ENCODE measurements at places on chromosomes 5 and 9.

DNA sequence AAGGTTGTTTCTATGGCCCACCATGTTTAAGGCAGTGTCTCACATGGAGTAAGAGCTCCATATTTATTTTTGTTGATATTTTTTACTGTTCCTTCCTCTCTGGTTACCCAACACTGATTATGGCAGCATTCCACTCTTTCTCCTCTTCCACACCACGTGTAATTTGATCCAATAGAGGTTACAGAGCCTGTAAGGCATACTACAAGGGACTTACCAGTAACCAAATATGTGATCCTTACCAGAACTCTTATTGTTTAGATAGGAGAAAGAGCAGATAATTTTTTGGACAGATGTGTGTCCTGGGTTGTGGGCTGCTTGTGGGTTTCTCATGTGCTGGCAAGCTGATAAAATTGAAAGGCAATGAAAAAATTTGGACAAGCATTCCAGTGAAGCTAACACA lies 261.3 kb downstream of the TMEM167A start:
- no peak for DNase-seq

DNA sequence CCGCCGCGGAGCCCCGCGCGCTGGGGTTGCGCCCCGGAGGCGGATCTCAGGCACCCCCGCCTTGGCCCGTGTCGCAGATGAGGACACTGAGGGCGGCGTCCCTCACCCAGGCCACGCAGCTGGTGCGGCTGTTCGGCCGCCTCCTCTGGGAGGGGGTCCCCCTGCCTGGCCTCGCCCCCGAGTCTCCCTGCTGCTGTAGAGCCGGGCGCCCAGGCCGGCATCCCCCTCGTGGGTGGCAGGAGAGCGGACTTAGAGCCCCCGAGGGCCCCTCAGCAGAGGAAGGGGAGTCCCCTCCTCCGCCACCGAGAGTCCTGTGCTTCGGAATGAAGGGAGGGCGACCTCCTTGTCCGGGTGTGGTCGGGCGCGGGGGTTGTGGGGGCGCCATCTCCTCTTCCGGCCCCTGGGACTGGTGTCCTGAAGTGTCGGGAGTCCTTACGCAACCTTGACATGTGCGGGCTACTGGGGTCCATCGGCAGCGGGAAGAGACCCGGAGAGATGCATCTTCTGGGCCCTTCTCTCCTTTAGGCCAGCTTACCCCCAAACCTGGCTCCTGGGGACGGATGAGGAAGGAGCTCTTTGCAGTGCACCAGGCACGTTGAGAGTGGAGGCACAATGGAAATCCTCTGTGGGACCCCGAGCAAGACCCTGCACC lies 11.7 kb upstream of the EXOSC2 start:
- no peak for DNase-seq

- no peak for DNase-seq
Observed at GRCh38 chr9:125466411-125466810, 204.8 kb downstream of the GAPVD1 start.

DNA sequence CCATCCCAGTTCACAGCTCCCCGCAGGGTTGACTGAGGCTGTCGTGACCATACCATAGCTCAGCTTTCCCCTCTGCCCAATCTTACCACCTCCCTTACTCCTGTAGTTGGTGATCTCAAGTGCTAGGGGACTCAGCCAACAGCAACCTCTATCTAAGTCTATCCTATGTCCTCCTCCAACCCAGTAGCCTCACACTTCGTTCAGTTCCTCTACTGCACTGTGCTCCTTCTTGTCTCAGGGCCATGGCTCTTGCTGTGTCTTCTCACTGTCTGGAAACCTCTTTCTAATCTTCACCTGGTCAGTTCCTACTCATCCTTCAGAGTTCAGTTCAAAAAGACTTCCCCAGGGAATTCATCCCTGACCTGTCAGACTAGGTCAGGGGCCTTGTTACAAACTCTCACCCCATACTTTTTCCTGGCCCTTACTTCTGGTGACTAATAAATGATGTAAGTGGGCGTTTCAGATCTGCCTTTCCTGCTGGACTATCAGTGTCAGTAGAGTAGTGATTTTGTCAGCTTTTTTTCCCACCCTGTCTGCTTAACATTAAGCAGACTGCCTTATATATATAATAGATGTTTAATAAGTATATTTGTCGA lies 53.6 kb upstream of the NR3C1 start:
- DNase-seq: no peak

DNA sequence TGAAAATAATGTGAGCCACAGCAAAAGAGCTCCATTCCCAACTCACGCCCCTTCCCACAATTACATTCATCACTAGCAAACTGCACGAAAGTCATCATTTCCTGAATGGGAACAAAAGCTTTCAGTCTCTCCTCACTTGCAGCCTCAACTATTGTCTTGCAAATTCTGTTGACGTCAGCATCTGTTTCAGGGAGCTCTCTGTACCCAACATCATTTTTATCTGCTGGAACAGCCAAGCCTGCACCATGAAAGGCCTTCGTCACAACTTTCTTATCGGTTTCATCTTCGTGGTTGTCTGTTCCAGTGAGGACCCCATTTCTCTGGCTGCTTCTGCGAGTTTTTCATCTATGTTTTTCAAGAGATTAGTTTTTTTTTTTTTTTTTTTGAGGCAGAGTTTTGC lies 14.3 kb upstream of the RNF130 start:
- DNase-seq: no peak

GRCh38 chr5:168132241-168132641 lies 159.2 kb upstream of the WWC1 start:
- no peak for DNase-seq
